ENCODE measurements at places on chromosomes 7 and 10.

DNA sequence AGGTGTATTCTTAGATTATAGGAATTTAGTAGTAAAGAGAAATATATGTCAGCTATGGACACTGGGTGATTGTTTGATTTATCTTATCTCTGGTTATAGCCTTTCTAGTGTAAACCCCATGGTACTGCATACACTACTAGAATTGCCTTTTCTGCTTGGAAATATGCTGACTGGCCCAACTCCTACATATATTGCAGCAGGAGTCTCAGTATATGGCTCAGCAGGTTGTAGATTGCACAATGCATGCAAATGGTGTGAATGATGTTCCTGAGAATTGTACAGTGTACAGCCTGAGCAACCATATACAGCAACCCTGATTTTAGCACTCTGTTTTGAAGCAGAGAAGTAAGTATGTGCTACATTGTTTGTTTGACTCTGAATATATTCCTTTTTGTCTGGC lies 153.4 kb upstream of the NPY start:
- DNase-seq, result no peak

DNA sequence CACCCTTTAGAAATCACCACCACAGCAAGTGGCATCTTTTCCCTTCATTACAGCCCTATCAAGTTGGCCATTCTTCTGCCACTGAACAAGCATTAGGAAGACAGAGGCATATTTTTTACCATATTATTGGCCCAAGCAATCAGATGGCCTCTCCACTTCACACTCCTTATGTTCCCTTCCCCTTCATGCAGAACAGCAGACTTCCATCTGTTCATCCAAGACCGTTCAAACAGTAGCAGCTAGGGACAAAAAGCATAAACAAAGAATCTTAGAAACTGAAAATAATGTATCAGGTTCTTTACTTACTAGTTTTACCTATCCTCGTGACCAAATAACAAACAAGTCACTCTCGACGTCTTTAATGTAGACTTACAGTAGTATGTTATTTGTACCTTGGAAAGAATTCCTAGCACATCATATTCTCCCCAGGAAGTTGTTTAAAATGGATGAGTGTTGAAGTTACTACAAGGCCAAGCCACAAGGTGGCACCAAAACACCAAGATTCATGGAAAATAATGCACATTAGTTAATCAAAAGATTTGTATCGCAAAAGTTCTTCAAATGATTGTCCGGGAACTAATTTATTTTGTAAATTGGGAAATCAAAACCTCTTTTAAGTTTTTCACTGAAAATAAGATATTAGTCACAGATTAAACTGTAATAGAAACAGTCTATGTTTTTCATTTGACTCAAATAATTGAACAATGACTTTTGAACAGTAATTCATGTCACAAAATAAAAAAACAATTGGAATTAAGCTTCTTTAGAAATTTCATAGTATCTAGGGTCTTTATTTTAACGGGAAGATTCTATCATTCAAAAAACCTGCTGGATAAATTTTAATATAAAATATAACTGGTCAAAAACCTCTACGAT lies 112.1 kb downstream of the VPS41 start:
- DNase-seq, result peak; percentile 50

DNA sequence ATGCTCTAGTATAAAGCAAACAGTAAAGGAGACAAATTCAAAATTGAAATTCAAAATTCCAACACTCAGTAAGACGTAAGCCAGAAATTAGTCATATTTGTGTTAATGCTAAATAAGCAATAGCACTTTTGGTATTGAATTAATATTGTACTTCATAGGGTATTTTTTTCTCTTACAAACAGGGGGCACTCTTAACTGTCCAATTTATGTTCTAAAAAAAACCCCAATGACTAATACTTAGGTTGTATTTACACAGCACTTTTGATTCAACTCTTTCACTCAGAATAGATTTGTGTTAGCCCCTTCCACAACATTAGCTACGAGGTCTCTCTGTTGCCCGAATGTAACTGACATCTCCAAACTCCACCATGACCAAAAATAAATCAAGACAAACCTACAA lies 284.9 kb upstream of the COBL start:
- no peak for DNase-seq

- no peak for DNase-seq
Measured at GRCh38 chr10:78963074-78964034, 105.4 kb upstream of the ZMIZ1 start.

- DNase-seq, result peak; percentile 48
Measured at GRCh38 chr10:101071267-101071884, 9.6 kb downstream of the KAZALD1 start.

DNA sequence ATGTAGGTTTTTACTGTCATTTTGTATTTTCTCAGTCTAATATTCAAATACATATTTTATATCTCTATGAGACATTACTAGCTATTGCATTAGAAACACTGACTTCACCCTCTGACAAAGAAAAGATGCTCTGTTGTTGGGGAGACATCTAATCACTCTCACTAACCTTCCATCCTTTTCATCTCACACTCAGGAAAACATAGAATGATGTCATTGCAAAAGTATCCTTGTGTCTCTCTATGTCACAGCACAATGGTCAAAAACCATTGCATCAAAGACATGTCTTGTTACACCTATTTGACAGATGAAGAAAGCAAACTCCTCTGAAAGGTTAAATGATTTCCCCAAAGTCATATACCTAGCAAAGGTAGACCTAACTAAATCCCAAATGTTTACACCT lies 231.3 kb upstream of the PTN start:
- no peak for DNase-seq

Measured in GM12865 (cell line).